ENCODE measurements at places on chromosomes 4 and X.

DNA sequence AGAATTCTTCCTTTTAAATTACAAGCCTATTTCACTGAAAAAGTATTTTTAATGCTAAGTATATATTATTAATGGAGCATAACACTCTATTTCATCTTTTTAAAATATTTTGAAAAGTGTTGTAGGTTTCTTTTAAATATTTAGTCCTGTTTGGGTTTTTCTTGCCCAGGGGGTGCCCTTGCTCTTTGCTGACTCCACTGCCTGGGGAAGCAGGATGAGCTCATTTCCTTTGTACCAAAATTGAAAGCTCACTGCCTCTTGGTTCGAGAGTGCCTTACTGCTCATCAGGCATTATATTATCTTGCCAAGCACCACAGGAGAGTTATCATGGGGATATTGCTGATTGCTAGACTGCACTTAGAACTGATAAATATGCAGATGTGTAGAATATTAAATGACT is 819.2 kb downstream of the PCDH18 start:
- DNase-seq, result no peak

- DNase-seq, result no peak
These were observed 1905.4 kb downstream of the C4orf33 start for GRCh38 chr4:131001371-131001770.

GRCh38 chrX:16695079-16695676 is 17.3 kb downstream of the CTPS2 start:
- DNase-seq, result peak; percentile 48

- DNase-seq, result no peak
These were observed 2092.4 kb upstream of the TENM3 start for GRCh38 chr4:180150818-180151217.

- no peak for DNase-seq
These were observed 4.5 kb downstream of the CXXC4 start for GRCh38 chr4:104490096-104490769.

DNA sequence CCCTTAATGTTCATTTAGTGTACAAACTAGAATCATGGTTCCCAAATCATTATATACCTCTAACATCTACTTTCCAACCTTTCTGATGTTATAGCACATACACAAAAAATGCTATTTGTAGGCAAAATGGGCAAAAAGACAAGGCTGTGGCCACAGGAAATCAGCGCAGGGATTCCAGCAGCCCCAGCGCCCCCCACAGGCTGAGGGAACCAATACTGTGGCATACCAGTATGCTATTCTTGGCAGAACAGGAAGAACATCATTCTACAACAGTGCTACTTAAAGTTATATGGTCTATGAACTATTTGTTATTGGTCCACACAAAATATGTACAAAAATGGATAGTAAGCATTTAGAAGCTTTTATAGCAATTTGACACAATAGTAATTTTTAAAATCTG is 25.3 kb downstream of the STEEP1 start:
- DNase-seq, result no peak

- no peak for DNase-seq
These were observed 1.9 kb downstream of the FGG start for GRCh38 chr4:154610582-154610981.

DNA sequence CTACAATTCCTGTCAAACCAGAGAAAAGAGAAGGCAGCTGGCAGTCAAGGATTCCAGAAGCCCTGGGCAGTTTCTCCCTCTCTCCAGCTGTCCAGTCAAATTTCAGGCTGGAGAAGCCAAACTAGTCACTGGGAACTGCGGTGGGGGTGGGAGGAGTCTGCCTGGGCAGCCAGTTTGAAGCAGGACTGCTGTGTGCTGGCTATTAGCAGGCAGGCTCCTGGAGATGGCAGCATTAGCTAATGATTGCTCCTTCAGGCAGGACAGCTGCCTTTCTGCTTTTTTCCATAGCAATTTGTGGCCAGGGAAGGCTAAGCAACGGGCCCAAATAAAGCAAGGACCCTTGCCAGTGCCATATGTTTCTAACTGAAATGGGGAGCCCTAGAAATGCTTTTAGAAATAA is 44.7 kb upstream of the FGF13 start:
- DNase-seq, result peak; percentile 6

DNA sequence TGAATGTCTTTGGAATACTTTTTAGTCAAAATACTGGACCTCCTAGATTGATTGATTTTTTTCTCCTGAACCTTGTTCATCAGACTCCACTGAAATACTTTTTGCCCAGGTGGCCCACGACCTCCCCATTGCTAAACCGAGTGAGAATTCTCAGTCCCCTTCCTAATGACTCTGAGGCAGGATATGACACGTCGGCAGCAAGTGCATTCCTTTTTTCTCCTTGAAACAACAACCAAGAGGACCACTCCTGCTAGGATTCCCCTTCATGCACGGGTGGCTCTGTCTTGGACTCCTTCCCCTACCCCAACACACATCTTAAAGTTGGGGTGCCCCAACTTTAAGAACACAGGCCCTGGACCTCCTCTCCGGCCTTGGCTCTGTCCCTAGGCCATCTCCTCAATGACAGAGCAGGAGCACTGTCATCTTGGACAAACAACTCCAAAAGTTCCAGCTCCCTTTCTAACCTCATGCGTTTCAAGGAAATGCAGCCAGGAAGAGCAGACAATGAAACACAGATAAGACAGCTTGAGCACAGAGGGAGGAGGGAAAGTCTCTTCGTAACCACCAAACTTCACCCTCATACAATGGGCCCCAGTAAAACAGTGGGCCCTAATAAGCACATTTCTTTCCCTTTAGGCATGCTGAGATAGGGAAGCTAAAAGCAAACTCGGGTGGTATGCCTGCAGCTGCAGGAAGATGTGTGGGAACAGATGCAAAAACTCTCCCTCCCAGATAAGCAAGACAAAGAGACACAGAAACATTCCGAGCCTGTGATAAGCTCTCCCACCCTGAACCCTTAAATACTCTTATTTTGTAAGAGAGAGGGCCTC is 33.9 kb downstream of the ZBTB49 start:
- DNase-seq, result no peak

GRCh38 chr4:65510976-65511375 is 159.3 kb downstream of the EPHA5 start:
- DNase-seq, result no peak

DNA sequence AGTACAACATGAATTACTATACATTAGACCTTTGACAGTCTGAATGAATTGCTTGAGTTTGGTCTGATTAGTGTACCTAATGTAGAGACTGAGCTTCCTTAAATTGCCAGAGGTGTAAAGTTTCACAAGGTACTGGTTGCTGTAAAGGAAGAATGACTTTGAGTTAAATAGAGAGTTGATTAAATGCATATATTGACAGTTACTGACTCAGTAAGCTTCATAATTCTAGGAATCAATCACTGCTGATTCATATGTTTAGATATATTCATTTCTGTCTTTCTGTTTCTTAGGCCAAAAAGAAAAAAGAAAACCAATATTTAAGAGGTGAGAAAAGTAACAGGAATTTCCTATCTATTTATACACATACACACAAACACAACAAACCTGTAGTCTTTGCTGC is 16.2 kb upstream of the ART3 start:
- DNase-seq, result no peak

- peak; percentile 5 for DNase-seq
These were observed 1.1 kb downstream of the DCK start for GRCh38 chr4:70994387-70995099.

- no peak for DNase-seq
These were observed 278.0 kb upstream of the BOD1L1 start for GRCh38 chr4:13905543-13905942.

DNA sequence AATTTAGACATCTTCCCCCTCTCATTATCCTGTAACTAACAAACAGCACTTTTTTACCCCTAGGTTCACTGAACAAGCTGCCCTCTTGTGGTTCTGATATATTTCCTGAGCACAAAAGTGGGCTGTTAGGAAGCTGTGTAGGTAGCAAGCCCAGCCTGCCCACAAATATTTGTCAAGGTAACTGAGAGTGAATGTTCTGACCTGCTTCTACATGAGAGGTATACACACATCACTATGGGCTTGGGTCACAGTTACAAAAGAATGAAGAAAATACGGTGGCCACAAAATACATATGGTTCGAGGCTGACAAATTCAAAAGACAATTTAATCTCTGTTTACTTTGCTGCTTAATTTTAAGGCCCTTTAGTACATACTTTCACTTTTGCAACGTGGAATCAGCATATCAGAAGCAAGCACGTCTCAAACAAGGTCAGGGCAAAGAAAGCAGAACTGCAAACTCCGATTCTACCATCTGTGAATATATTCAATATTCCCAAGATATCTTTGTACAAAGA is 78.7 kb downstream of the RBM47 start:
- DNase-seq, result peak; percentile 11
